T follicular helper cell (primary cell): ENCODE measurements at places on chromosomes 3 and 15.

DNA sequence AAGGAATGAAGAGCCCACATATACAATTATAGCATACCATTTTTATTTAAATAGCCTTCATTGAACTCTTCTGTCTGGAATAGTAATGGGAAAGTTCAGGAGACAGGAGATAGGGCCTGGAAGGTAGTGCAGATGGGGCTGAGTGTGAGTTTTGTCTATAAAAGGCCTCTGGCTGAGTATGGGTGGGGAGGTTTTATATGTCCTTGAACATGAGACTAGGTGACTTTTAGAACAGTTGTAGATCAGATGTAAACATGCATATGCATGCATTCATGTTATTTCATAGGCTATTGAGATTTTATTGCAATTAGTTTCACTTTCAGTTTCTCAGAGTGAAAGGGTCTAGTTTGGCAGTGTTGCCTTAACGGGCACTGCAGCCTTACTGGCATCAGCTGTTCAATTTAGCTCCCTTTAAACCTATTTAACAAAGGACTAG is 27.1 kb downstream of the CGGBP1 start:
- no peak for DNase-seq

GRCh38 chr3:47097864-47098263 is 66.0 kb downstream of the SETD2 start:
- DNase-seq: no peak

DNA sequence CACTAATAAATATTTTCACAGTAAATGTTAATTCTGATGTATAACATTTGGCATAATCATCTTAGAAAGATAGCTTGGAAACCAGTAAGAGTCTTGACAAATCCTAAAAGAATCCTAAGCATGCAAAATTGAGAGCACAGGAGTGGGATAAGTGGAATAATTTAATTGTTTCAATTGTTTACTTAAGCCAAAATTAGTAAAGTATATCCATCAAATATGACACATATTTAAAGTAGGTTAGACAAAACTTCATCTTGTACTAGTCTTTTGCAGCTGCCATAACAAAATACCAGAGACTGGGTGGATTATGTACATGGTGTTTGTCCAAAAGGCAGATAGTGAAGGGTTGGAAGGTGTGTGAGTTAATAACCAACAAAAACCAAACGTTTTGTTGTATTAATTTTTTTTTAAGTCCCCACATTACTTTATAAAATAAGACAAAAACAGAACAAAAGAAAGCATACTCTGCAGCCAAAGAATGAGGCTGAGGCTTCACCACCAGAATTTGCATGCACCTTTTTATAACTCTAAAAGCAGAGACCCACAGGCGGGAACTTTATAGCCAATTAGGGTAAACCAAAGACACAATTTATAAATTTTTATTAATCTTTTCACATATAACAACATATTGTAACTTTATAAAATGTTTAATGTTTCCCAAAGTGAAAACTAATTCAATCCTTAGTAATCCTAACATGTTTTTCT is 41.9 kb upstream of the CD200R1L start:
- DNase-seq: no peak

- no peak for DNase-seq
These were observed 259.9 kb downstream of the ARPP21 start for GRCh38 chr3:35899245-35899644.

DNA sequence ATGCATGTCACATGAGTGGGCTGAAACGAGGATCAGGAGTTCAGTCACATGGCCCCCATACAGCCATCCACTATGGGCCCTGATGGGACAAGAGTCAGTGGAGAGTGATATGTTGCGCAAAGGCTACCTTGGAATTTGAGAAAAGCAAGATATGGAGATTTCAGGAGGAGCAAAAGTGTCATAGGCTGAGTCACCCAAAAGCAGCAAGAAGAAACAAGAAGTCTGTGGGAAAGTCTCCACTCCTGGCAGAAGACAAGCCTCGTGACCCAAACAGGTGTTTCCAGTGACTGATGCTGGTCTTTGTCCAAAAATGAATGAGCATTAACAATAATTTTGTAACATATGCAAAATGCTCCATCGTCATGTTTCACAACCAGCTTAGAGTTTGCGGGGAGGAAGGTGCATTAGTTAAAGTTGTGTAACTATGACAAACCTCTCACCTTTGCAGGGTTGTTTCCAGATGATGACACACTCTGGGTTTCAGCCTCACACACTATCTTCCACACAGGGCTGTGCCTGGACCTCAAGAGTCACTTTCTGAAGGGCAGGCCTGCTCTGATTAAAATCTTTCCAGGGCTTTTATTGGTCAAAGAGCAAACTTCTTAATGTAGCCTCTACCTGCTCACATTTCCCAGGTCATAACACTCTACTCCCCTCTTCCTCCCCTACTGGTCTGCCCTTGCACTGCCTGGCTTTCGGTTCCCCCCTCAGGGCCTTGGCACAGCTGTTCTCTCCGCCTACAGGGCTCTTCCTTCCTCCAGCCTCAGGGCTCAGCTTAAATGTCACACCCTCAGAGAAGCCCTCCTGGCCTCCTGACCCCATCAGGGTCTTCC is 3.9 kb upstream of the DNASE1L3 start:
- DNase-seq: no peak

- DNase-seq: no peak
These were observed 318.0 kb upstream of the CTDSPL start for GRCh38 chr3:37543666-37544065.

- DNase-seq: no peak
These were observed 9.7 kb upstream of the GNB5 start for GRCh38 chr15:52200831-52201365.

GRCh38 chr15:66417736-66418135 is 31.0 kb downstream of the MAP2K1 start:
- no peak for DNase-seq

GRCh38 chr15:34594361-34594760 is 10.9 kb upstream of the GOLGA8B start:
- DNase-seq: no peak

DNA sequence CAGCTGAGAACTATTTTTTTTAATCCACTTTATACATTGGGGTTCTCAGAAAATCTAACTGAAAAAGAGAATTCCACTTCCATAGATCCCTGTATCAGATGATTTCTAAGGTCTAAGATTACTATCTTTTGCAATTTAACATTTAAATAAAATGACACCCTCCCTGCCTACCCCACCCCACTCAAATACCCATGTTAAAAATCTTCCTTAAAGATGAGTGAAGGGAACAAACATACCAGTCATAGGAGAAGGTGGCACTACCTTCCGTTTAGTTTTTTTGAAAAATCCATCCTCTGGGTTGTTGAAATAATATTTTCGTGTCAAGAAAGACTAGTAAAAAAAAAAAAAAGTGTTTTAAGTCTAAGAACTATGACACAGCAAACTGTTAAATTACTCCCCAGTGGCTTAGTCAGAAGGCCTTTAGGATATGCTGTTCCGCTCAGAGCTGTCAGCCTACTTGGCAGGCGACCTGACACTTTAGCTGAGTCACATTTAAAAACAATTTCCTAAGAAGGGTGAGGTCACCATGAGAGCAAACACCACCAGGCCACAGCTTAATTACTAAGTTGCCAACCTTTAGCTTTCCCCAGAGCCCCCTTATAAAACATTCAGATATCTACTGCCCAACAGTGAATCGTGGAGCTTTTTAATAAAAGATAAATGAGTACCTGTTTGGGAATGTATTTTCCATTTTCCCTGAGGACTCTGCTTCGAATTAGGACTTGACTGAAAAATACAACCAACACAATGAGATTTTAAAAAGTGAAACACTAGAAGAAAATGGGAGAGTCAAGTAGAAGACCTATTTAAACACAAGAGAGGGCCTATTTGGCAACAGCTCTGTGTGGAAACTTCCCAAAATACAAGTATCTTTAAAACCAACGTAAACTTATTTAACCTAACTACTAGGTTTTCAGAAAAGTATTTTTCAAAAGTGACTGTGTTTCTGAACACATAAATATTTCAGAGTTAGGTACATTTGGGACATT is 9.6 kb downstream of the EMC3 start:
- no peak for DNase-seq

GRCh38 chr15:58178668-58179067 is 40.5 kb downstream of the AQP9 start:
- DNase-seq: no peak

GRCh38 chr15:90340345-90340744 is 11.7 kb upstream of the ZNF774 start:
- no peak for DNase-seq

GRCh38 chr3:119864476-119864875 is 82.6 kb downstream of the NR1I2 start:
- no peak for DNase-seq

GRCh38 chr3:145006271-145006670 is 1034.6 kb downstream of the DIPK2A start:
- no peak for DNase-seq

GRCh38 chr3:121584418-121584817 is 8.8 kb upstream of the FBXO40 start:
- DNase-seq: no peak

DNA sequence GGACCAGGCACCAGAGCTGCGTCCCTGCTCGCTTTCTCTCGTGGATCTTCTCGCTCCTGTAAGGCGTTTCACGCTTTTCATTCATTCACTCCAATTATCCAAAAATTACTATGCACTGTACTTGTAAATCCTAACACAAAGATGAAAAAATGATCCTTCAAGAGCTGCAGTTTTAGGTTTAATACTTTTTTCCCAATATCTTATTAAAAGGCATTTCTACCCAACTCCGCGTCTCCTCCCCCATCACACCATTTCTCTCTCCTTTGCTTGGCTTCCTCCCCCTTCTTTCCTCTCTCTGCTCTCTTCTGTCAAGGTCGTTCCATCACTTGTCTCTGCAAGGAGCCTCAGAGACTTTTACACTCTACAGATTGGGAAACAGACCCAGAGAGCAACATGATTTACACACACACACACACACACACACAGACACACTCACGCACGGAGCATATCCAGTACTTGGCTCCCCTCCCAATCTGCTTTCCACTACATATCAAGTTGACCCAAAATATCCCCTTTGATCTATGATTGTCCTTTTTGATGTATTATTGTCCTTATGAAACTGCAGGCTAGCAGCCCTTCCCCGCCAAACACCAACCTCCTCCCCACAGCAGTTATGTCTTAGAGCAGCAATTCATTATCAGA is 479 bp upstream of the CLDN1 start:
- DNase-seq: no peak

DNA sequence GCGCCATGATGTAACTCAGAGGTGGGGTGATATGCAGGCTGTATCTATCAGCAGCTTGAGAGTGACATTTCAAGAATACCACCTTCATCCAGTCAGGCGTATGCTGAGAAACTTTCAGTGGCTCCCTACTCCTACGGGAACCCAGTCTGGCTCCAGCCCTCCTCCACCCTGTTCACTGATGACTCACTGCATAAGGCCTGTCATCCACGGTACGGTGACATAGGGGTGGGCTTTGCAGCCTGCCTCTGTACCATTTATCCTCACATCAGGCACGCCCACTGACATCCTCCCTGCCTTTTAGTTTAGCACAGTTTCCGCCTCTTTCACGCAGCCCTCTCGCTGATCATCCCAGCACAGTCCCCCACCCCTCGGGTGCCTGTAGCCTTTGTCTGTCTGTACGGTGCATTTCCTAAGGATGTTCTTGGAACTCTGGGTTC is 11.7 kb downstream of the PXYLP1 start:
- DNase-seq: peak; percentile 34

DNA sequence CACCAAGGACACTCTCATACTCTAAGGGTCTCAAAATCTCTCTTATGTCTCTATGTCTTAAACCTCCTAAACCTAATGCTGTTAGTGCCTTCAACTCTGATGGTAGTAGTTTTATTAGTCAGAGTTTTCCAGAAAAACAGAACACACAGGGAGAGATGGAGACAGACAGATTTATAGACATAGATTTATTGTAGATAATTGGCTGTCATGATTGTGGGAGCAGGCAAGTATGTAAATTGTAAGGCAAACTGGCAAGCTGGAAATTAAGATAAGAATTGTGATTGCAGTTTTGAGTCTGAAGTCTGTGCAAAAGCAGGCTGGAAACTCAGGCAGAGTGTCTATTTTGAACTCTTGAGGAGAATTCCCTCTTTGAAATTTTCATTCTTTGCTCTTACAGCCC is 96.3 kb upstream of the ROBO1 start:
- DNase-seq: no peak

DNA sequence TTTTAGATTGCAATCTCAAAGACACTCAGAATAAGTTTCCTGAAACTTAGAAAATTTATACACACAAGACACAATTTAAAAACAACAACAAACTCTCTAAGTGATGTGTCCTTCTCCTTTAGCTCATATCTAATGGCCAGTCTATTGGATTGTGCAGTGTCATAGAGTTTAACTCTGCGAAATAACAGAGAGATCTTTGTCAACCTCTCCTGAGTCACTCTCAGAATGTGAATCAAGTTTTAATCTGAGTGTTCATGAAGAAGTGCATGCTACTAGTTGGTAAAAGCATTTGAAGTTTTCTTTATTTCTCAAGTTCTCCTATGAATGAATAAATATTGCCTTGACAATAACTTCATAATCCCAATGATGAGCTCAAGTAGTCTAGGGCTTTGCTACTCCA is 284.5 kb upstream of the DNAJC19 start:
- DNase-seq: no peak

GRCh38 chr3:60185161-60185560 is 1066.1 kb downstream of the FHIT start:
- DNase-seq: no peak

GRCh38 chr3:192170659-192171058 is 556.7 kb downstream of the FGF12 start:
- DNase-seq: no peak

- DNase-seq: no peak
These were observed 43.5 kb upstream of the RSL24D1 start for GRCh38 chr15:55240125-55240760.

- DNase-seq: no peak
These were observed 121.2 kb upstream of the GAP43 start for GRCh38 chr3:115502128-115502527.

DNA sequence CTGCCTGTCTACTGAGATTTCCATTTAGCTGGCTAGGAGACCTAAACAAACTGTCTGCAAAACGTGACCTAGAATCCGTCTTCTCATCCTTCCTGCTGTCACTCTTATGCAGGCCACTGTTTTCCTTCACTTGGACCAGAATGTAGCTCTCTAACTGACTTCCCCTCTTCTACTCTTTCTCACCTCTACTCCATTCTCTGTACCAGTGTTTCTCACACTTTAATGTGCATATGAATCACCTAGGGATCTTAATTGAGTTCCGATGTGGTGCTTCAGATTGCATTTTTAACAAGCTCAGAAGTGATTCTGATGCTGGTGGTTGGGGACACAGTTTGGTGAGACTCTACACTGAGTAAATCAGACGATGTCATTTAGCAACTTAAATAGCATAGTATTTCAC is 1.6 kb upstream of the GBE1 start:
- no peak for DNase-seq

- DNase-seq: no peak
These were observed 183.8 kb upstream of the IL12A start for GRCh38 chr3:159804726-159805410.

GRCh38 chr3:71076361-71077002 is 507.0 kb downstream of the FOXP1 start:
- no peak for DNase-seq

GRCh38 chr3:10007126-10007782 is 19.0 kb upstream of the FANCD2 start:
- no peak for DNase-seq
